ENCODE measurements at places on chromosomes 2 and 18.

DNA sequence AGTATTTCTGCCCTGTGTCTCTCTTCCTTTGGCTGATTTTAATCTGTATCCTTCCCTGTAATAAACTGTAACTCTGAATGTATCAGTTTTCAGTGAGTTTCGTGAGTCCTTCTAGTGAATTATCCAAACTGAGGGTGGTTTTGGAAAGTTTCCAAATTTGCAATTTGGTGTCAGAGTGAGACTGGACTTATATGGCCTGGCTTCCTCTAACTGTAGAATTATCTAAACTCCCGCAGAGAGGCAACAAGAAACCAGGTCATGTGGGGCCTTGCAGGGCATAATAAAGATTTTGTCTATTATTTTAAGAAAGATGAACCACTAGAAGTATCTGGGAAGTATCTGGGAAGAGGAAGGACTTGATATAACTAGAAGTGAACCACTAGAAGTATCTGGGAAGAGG lies 95.3 kb upstream of the RNF152 start:
- DNase-seq, result no peak

DNA sequence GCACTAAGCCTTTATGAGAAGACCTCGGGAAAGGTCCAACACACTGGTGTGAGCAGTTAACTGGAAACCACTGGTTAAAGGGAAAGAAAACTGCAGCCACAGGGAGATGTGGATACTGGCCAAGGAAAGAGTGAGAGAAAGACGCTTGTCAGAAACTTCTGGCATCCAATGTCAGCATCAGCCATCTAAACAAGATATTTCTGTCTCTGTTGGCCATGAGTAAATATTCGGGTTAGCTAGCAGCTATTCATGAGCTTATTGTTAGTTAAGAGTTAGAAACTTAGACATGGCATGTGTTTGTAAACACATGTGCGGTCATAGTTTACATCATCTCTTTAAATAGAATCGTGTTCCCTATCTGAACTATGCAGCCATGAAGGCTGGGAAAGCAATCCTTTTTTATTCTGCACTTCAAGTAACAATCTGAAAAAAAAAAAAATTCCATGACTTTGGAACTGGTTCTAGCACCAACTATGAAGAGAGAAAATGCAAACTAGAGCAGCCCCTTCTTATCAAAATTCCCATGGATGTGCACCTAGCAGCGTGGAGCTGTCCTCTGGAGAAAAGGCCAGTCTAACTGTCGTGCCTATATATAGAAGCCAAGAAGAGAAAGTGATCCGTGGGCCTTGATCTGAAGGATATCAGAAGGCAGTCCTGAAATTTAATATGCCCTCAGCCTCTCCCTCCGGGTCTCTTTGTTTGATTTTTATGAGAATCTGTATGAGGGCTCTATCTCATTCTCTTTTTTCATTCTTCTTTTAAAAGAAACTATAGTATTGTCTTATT lies 84.0 kb upstream of the RFX8 start:
- no peak for DNase-seq

- peak; percentile 55 for DNase-seq
Observed at GRCh38 chr2:136246086-136246669, 128.2 kb upstream of the CXCR4 start.

- DNase-seq, result no peak
Observed at GRCh38 chr18:58284699-58285448, 240.8 kb downstream of the NEDD4L start.

- DNase-seq, result no peak
Observed at GRCh38 chr2:212032032-212032431, 506.6 kb downstream of the ERBB4 start.

DNA sequence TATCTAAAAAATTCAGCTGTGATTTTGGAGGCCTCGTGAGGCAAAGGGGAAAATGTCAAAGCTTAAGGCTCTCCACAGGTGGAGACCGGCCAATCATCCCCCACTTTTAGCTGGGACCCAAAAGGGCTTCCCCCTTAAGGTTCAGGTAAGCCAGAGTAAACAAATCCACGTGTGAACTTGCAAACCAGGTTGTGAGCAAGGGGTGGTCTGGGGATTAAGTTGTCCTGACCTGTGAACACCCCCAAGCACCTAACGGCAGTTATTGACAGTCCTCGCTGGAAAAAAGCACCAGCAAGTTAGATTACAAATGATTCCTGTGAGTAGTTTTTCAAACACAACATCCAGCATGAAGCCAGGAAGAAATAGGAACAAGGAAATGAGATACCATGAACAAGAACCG lies 42.9 kb downstream of the MYO7B start:
- no peak for DNase-seq

- DNase-seq, result peak; percentile 82
Observed at GRCh38 chr2:206693399-206694137, 24.6 kb downstream of the DYTN start.

GRCh38 chr2:232977438-232977971 lies 35.6 kb downstream of the NGEF start:
- no peak for DNase-seq

DNA sequence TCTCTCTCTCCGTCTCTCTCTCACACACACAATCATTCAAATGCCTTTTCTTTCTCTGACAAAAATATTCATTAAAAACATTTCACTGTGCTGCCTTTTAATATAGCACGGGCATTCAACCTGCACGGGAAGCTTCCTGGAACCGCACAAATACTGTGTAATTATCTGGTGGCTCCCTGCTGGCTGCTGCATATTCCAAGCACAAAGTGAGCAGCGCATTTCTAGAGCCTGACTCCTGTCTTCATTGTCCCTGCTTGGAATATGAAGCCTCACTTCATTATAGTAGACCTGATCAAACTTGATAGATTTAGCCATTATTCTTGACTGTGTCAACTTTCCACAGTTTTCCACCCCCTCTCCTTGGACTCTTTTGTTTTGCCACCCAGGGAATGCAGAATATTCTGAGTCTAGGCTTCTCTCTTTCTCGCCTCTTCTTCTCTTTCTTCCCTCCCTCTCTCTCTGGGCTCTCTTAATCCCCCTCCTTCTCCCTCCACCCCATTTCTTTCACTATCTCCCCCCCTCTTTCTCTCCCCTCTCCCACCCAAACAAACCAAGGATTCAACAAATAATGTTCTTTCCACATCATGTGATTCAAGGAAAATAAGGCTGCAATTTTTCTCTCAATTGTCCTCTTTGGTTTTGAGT lies 672.1 kb upstream of the FANCL start:
- DNase-seq, result no peak

DNA sequence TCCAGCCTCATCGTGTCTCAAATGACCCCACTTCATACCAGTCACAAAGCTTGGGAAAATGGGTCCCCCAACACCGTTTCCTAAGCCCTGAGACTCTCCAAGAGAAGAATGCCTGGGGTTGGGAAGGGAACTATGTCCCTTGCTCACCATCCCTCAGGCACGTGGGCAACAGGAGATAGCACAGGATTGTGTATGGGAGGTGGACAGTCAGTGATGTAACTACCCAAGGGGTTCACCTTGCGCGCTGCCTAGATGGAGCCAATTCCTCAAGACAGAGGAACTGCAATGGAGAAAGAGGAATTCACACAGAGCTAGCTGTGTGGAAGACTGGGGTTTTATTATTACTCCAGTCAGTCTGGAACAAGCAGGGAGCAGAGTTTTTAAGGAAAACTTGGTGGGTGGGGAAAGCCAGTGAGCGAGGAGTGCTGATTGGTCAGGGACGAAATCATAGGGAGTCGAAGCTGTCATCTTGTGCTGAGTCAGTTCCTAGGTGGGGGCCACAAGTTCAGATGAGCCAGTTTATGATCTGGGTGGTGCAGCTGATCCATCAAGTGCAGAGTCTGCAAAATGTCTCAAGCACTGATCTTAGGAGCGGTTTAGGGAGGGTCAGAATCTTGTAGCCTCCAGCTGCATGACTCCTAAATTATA lies 13.8 kb upstream of the CXCR1 start:
- no peak for DNase-seq

GRCh38 chr2:61379521-61379920 lies 91.4 kb downstream of the USP34 start:
- DNase-seq, result no peak

GRCh38 chr2:63628403-63628942 lies 39.7 kb downstream of the MDH1 start:
- DNase-seq, result no peak

DNA sequence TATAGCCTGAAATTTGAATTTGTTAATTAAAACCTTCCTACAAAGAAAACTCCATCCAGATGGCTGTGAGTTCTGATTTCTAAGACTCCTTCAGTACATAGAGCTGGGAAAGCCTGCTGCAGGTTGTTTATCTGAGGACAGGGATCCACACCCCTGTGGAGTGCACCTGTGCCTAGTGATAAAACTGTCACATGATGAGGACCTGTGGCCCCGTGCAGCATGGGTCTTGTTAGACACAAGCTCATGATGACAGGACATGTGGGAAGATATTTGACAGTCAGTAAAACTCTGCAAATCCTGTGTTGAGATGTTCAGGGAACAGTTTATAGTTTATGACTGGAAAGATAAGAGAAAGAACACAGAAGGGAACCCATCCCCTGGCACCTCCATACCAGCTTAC lies 133.2 kb upstream of the TMEM18 start:
- peak; percentile 34 for DNase-seq

DNA sequence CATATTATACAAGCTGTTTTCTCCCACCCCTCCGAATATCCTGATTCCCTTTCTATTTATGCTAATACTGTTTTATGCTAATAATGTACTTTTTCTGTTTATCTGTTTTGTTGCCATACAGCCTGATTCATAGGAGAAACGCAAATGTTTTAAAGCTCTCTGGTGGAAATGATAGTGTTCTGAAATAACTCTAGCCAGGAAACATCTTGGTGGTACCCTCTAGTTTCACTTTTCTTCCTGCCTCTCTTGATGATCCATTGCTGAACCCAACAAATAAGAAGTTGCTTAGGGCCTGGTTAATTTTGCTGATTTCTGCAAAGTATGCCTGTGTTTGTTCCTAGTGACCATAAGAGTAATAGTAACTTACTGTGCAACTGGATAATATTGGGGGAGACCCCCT lies 148.4 kb upstream of the KCTD1 start:
- DNase-seq, result no peak

DNA sequence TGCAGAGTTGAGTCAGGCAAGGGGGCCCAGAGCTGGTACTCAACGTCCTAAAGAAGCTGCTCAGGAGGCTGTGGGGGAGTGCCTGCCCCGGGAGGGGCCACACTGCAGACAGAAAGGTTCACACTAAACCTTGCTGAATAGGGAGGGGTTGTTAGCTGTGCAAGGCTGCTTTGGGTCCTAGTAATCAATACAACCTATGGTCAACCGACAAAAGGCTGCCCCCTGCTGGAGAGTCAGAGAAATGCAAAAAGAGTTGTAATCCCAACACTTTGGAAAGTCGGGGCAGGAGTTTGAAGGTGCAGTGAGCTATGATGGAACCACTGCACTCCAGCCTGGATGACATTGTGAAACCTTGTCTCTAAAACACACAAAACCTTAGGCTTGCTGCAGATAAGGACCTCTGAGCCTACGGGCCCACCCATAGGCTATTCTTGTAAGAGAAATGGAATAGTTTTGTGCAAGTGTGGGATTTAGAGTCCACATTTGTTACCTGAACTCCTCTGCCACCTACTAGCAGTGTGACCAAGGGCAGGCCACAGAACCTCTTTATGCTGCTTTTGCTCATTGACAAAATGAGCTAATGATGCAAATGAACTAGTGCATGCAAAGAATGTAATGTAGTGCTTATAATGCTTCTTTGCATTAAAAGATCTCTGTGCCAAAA lies 81.5 kb downstream of the PRPF40A start:
- peak; percentile 91 for DNase-seq
